ENCODE measurements at places on chromosomes 1 and 21.
A peak's percentile ranks its signal among the peaks of the same experiment; 100 is the strongest.

GRCh38 chr1:188355082-188355481 is 1526.3 kb downstream of the PLA2G4A start:
- DNase-seq: no peak

DNA sequence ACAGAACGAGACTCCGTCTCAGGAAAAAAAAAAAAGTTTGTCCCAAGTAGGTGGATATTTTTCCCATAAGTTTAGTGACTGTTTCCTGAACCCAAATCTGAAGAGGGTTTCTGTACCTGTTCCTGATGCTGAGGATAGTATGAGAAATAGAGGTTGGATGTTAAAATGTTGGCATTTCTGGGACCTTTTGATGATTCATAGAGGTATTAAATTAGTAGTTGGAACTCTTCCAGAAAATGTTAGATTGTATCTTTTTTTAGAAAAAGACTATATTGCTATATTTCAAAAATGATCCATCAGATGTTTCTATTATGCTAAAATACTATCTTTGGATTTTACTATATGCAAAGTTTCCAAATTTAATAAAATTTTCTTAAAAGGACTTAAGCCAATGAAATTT is 2.9 kb upstream of the CENPL start:
- DNase-seq: no peak

- DNase-seq: peak; percentile 17
Observed at GRCh38 chr1:101112051-101112780, 86.6 kb upstream of the DPH5 start.

DNA sequence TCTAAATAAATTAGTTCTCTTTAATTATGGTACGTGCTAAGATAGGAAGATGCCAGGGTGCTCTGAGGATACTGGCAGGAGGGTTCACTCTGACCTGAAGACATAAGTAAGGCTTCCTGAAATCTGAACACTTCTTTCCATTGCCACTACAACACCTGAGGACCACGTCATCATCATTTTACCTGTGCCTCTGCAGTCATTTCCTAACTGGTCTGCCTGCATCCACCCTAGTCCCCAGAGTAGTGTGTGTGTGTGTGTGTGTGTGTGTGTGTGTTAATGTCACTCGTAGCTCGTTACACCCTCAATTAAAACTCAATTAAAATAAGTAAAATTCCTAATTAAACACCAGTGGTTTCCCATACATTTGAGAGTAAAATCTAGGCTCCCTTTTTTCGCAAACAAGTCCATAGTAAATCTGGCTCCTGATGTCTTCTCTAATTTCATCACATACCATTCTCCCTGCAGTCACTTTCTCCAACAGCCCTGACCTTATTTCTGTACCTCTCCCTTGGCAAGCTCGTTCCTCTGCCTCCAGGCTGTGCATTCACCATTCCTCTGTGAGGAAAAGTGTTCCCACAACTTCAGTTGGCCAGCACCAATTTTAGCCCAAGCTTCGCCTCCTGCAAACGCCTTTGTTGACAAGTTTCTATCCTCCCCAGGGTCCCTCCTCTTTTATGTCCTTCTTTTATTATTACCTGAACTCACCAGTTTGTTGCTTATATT is 8.7 kb downstream of the IL12RB2 start:
- no peak for DNase-seq

DNA sequence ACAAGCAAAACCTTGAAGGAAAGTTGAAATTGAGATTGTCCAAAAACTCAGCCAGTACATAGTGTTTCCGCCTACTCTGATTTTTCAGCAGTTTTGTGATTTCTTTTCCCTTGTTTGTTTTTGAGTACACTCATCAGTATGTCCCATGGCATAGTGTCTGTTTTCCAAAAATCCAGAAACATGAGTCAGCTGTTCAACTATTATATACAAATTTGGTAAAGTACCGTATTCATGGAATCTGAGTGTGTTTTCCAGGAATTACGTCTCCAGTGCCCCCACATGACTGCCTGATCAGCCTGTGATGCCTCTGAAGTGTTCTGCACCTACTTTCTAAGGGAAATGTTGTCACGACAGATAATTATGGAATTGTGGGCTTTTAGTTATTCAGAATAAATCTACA is 186.8 kb downstream of the LTN1 start:
- no peak for DNase-seq

GRCh38 chr1:94608852-94609530 is 67.4 kb upstream of the F3 start:
- DNase-seq: no peak
